ENCODE measurements at places on chromosomes 12 and 14.

- DNase-seq, result no peak
Observed at GRCh38 chr14:71314717-71315116, 407.5 kb downstream of the PCNX1 start.

- peak; percentile 80 for DNase-seq
Observed at GRCh38 chr12:69898236-69898635, 73.2 kb downstream of the MYRFL start.

GRCh38 chr12:78240827-78241226 lies 410.1 kb downstream of the NAV3 start:
- DNase-seq, result no peak

DNA sequence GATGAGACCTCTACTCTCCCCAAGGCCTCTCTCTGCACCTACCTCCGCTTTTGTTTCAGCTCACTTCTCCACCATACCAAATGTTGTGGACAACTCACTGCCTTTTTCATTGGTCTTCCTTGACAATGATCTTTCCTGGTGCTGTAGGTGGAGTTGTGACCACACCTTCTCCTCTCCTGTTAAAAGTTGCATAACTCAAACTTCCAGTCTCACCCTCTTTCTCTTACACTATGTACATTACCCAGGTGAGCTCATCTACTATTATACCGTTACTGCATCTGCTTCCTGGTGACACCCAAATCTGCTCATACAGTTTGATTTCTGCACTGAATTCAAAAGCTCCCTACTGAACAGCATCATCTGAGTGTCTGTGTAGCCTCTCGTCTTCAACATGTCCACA lies 542.8 kb downstream of the GALC start:
- DNase-seq, result no peak

DNA sequence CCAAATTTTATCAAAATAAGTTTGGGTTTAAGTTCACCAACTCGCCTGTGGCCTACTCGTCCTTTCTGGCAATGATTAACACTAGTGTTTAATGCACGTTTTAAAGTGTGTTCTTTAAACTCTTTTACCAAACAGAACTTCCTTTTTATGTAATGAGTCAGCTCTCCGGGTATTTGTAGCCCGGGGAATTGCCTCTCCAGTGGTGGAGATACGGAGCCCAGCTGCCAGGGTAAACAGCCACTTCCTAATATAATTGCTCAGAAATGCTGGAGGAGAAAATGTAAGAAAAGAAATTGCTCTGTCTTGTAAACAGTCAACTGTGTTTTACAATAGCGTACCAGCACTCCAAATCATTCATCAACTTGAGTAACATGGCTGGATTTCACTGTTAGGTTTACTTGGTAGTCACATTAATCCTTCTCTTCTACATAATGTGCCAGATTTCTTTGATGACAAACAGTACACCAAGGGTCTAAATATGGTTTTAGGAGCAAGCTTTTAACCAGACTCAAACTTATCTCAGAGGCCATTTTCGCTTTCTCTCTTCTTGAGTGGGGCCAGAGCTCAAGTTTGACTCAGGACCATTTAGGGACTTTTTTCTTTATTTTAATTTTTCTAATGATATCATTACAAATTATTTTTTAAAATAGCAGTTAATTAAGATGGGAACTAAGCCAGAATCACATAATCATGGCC lies 101.2 kb upstream of the SLC38A2 start:
- peak; percentile 86 for DNase-seq
